Stimulated activated CD4-positive, alpha-beta T cell treated with anti-CD3 and anti-CD28 coated beads, Interleukin-1b, Interleukin-23, amount 100 ng/mL, for 1 hour (primary cell): ENCODE measurements at places on chromosomes 1 and 21.

GRCh38 chr1:232259333-232259732 is 370.6 kb downstream of the SIPA1L2 start:
- DNase-seq, result no peak

DNA sequence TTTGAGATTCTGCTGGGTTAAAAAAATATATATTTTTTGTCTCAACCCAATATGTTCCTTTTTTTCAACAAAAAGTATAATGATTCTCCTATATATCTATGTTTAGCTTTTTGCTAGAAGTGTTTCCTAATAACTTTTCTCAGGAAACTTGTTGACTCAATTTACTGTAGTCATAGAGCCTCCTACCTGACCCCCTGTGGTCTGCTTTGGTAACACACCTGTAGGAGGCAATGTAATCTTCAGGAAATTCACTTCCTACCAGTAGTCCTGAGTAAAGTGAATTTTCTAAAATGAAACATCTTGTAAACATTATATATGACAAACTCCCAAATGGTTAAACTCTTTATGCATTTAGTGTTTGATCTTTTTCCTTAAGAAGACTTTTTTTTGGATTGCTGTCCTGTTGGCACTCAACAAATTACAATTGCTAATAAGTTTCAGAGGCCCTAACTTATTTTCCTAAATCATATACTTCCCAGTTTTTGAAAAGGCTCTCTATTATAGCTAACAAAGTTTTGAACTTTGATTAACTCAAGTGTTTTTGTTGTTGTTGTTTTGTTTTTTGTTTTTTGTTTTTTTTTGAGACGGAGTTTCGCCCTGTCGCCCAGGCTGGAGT is 118.3 kb downstream of the OLFML2B start:
- no peak for DNase-seq

- no peak for DNase-seq
Measured at GRCh38 chr1:39394598-39394997, 96.8 kb upstream of the BMP8A start.

DNA sequence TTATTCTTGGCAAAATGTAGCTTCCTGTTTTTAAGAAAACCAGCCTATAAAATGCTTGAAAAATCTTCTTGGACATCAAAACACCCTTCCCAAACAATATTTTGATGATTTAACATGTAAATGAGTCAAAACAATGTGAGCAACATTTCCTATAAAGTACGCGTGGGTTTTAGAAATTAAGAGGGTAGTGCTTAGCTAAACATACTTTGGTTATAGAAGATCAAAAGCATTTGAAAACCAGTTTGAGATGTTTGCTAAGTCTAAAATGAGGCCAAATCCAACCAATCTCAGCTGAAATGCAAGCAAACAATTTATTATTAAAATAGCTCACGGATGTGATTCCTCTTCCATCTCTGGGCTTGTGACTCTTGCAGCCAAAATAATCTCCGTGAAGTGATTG is 350.4 kb downstream of the TGFB2 start:
- no peak for DNase-seq

GRCh38 chr1:46340404-46341221 is at the start of gene NSUN4:
NSUN4 (plus strand) TSS chr1:46340807; CDS start chr1:46340827, 20 bp downstream.
- DNase-seq, result peak; percentile 70

GRCh38 chr1:87151500-87152421 is 176.9 kb upstream of the LMO4 start:
- DNase-seq, result no peak

- DNase-seq, result no peak
Measured at GRCh38 chr1:39754026-39754570, 15.4 kb downstream of the PPIE start.

GRCh38 chr1:10022656-10023055 is 10.1 kb upstream of the UBE4B start:
- no peak for DNase-seq

DNA sequence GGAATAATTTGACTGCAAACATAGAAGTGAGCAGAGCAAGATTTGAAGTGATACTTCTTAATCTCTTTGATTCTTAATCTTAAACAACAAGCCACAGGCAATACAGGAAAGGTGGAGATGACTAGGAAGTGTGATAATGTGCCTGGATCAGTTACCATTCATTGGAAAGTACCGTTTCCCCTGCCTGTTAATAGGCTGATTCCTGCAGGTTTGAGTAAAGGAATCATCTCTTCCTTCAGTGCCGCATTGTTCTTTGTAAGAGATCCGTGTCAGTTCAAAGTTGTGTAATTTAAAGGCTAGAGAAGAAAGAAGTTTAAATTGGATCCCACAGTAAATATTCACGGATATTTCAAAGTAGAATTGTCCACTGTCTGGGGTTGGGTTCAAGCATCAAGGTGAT is 43.5 kb upstream of the BCL10 start:
- DNase-seq, result no peak

- no peak for DNase-seq
Measured at GRCh38 chr1:15225461-15225860, 21.6 kb upstream of the FHAD1 start.

DNA sequence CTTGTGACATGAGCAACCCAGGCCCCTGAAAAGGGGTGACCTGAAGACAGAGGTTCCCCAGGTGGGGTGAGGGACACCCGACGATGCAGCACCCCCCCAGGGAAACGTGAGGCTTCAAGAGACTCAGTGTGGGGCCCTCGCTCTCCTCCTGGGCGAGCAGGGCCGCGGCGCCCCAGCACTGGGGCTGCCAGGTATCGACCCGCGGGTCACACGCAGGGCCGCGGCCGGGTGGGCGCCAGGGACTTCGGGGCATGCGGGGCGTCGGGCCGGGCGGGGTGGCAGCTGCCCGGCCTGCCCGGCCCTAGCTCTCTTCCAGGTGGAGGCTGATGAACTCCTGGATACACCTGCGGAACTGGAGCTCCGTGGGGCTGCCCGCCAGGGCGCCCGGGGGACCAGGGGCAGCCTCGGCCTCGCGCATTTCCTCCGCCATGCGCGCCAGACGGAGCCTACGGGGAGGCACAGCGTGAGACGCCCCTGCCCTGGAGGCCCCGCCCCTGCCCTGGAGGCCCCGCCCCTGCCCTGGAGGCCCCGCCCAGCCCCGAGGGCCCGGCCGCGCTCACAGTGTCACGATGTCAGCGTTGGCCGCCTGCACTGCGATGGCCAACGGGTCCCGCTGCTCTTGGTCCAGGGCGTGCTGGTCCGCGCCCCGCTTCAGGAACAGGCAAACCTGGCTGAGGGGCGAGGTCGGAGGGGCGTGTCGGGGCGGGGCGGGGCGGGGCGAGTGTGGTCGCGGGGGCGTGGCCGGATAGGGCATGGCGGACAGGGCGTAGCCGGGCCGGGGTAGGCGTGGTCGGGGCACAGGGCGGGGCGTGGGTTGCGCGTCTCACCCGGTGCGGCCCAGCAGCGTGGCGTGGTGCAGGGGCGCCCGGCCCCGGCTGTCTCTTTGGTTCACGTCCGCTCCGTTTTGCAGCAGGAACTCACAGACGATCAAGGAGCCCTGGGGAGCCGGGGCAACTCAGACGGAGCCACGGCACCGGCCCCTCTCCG is 13.3 kb downstream of the SCNN1D start:
- no peak for DNase-seq

GRCh38 chr1:2276803-2277580 is 48.9 kb downstream of the SKI start:
- DNase-seq, result no peak
